Stimulated activated naive CD8-positive, alpha-beta T cell treated with anti-CD3 and anti-CD28 coated beads, Interleukin-15, amount 100 ng/mL, for 72 hours (primary cell): ENCODE measurements at places on chromosomes 12 and 14.

GRCh38 chr14:104319491-104320241 lies 181.3 kb downstream of the KIF26A start:
- DNase-seq = no peak

DNA sequence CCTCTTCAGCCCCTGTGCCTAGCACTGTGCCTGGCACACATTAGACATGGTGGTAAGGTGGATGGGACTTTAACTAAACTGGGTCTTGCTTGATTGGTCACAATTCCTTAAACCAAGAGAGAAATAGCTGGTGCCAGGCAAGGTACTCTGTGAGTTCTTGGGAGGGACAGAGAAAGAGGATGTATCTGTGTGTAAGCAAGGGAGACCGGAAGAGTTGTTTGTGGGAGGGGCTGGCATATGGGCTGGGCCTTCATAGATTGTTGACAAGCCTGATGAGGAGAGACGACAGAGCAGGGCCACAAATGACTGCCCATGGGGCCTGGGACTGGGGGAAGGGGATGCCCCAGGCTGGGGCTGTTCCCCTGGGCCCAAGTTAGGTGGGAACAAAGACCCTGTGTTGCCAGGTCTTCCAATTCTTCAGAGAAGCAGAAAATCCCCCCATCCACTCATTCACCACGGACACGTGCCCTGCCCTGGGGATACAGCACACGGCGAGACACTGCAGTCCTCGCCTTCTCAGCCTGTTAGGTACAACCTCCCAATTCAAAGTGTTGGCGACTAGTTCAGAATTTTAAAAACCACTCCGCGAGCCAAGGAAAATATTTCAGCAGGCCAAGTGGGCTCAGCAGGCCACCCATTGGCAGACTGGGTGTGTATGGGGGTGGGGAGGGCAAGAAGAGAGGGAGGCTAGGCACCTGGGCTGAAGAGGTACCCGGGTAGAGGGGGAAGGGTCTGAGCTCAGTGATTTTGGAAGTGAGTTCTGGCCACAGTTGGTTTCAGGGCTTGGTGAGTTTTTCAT lies 11.4 kb upstream of the CYP46A1 start:
- DNase-seq = no peak

GRCh38 chr12:118549510-118549980 lies 173.2 kb downstream of the SUDS3 start:
- no peak for DNase-seq

DNA sequence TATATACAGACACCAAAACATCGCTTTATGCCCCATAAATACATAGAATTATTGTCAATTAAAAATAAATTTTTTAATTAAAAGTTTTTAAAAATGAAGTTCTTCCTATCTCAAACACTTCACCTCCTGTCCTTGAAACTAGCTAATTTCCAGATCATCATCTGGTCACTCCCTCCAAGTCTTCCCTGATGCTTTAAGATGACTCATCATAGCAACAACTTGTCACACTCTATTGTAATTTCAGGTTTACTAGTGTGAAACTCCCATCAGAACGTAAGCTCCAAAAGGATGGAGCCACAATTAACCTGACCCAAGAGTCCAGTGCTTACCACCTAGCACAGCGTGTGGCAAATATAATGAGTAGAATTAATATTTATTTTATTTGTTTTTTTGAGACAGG lies 16.3 kb downstream of the GXYLT1 start:
- no peak for DNase-seq

GRCh38 chr12:50542448-50542847 lies 37.7 kb downstream of the DIP2B start:
- DNase-seq = peak; percentile 30

- DNase-seq = no peak
Measured at GRCh38 chr14:53227154-53227718, 74.1 kb upstream of the DDHD1 start.

DNA sequence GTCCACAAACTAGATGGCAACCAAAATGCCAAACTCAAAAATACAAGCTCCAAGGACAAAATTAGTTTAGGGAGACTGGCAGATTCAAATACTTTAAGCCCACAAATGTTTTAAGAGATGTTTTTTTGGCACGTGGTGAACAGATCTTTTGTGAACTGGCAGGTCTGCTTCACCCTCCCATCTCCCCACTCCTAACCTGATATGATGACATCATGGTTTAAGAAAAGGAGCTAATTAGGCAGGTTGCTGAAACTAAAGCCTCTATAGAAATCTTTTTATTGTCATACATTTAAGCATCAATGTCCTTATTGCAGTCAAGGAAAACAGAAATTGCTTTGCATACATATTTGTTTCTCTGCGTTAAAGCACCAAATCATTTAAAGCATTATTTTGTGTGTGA lies 5.8 kb downstream of the LRIG3 start:
- no peak for DNase-seq

GRCh38 chr14:93733231-93733630 lies 55.1 kb downstream of the PRIMA1 start:
- DNase-seq = no peak

GRCh38 chr12:113190761-113191160 lies 5.2 kb downstream of the RITA1 start:
- DNase-seq = no peak

DNA sequence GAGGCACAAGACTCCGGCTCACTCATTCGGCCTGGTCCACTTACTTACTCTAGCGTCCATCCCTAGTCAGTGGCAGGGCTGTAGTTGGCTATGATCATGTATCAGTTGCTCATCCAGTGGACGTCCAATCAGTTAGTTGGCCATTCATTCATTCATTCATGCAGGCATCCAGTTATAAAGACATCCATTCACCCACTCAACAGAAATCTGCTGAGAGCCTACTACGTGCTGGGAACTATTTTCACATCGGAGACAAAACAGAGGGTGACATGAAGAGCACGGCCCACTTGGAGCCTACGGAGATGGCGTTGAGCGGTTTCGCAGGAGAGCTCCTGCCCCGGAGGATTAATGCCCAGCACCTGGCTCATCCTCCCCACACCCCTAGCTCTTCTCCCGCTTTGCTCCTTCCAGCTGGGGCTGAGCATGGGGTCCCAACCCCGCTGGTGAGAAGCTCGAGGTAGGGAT lies 49.7 kb downstream of the SNAPC1 start:
- DNase-seq = no peak

GRCh38 chr12:132163911-132164288 lies 19.6 kb downstream of the NOC4L start:
- DNase-seq = no peak

GRCh38 chr14:21384494-21384851 lies 654 bp upstream of the SUPT16H start:
- DNase-seq = no peak

GRCh38 chr14:91019673-91020072 lies 40.8 kb downstream of the RPS6KA5 start:
- DNase-seq = no peak

DNA sequence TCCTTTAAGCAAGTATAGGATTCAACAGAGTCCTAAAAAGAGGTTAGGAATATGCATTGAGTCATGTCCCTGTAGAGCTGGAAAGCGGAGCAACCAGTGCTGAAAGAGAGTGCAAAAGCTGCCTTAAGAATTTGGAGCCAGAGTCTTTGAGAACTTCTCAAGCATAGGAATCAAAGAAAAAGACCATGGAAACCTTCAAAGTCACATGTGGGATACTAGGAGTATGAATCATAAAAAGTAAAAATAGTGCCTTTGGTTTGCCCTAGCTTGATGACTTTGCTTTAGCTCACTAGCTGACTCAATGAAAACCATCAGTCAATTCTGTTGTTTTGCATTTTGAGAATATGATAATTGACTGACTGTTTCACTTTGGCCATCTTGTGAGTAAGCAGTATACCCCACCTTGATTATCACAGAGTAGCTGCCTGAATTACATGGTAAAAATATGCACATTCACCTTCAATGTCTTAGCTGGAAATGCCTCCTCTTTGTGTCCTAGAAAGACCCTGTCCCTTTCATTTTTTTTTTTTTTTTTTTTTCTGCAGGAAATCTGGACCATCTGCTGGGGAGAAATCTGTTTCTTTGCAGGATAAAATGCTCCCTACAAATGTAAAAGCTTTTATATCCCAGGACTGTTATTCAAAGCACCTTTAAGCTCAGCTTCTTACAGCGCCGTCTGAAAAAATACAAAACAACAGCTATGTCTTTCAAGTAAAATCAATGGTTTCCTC lies 248.6 kb upstream of the KRR1 start:
- no peak for DNase-seq

GRCh38 chr12:49079793-49080192 lies 10.0 kb upstream of the RHEBL1 start:
- no peak for DNase-seq

DNA sequence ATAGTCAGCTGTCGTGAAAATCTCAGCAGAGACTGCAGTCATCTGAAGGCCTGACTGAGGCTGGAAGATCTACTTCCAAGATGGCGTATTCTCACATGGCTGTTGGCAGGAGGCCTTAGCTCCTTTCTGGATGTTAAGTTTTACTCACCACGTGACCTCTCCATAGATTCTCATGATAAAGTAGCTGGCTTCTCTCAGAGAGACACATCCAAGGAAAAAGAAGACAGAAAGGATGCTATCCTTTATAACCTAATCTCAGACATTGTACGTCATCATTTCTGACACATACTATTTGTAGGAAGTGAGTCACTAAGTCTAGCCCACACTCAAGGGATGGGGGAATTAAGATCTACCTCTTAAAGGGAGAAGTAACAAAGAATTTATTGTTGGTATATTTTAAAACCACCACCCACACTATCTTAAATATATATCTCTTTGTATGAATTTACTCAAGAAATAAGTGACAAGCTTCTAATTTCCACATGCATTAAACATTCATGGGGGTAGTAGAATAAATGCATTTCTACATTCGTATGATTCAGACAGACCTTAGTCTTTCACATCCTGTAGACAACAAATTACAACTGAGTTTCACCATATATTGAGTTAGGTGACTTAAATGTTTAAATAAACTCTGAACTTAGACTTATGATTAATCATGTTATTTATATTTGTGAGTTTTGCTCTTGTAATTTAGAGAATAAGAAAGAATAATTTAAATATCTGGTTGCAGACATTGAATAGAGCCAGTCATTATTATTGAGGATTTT lies 411.0 kb downstream of the LRIG3 start:
- DNase-seq = no peak

DNA sequence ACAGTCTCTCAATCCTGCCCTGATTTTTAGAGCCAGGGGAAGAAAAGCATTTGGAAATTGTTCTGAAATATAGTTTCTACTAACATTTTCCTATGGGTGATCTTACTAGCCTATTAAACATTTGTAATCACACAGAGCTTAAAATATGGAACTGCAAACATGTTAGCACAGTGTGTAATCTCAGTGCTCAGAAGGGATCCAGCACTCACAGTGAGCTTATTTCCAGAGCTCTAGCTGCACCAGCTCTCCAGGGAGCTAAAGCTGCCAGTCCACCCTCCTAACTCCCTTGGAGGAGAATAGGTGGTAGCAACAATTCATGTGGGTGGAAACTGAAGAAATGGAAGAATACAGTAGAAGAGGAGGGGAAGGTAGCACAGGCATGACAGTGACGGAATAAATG lies 64.9 kb upstream of the SYT1 start:
- DNase-seq = no peak

DNA sequence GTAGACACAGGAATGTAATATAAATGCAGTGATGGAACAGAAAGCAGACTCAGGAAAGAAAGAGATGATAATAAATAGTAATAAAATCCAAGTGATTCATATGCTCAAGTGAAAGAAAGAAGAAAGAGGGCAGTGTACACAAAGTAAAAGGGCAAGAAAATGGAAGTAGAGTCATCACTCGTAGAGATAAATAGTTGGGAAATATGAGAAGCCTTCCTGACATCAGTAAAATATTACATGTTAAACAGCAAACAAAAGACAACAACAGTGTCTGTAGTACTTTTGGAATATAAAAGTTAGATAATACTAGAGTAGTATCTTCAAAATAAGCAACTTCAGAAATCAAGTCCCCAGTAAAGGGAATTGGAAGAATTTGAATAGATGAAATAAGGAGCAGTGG lies 412.3 kb downstream of the RAD51B start:
- no peak for DNase-seq

DNA sequence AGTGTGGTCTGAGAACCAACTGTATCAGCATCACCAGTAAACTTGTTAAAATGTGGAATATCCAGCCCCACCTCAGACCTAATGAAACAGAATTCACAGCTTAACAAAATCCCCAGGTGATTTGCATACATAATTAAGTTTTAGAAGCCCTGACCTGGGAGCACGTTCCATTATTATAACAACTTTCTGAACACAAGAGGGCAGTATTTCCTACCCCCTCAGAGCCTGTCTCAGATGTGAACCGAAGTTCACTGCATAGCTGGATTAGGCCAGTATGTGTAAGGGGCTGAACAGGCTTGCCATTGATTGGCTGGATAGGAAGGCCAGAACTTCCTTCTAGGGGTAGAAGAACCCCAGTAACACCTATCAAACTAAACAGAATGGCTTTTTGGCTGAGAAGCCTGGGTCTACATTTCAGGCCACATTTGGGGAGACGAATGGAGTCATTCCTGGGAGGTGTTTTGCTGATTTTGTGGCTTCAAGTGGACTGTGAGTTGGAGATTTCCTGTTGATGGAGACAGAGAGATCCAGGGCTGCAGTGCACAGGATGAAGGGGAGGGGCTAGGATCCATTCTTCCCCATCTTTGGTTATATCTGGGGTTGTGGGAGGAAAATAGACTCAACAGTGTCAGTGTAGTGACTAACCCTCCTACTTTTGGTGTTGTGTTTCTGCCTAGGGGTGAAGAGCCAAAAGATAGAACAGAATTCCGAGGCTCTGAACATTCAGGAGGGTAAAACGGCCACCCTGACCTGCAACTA lies 94.7 kb upstream of the OR4E1 start:
- DNase-seq = peak; percentile 20
